Caudate nucleus (tissue), 63 donors: ENCODE measurements at places on chromosomes 2 and 18.

DNA sequence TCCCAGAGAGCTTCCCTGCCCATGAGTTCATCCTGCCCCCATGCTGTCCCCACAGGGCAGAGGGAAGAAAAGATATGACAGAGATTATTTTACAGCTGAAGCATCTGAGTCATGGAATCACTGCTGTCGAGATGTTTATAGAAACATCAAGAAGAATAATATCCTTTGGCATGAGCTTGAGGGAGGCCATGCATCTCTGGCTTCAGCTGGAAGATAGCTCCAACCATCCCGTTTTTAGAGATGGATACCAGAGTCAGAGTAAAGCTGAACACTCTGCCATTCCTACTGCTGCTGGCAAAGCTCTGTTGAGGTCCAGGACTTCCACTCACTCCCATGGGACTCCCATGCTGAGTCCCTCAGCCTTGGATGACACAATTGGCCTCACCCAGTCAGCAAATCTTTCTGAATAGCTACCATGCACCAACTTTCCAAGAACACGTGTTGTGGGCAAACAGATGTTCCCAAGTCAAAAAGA, 167.8 kb downstream of the TTC32 start:
- no peak for DNase-seq

DNA sequence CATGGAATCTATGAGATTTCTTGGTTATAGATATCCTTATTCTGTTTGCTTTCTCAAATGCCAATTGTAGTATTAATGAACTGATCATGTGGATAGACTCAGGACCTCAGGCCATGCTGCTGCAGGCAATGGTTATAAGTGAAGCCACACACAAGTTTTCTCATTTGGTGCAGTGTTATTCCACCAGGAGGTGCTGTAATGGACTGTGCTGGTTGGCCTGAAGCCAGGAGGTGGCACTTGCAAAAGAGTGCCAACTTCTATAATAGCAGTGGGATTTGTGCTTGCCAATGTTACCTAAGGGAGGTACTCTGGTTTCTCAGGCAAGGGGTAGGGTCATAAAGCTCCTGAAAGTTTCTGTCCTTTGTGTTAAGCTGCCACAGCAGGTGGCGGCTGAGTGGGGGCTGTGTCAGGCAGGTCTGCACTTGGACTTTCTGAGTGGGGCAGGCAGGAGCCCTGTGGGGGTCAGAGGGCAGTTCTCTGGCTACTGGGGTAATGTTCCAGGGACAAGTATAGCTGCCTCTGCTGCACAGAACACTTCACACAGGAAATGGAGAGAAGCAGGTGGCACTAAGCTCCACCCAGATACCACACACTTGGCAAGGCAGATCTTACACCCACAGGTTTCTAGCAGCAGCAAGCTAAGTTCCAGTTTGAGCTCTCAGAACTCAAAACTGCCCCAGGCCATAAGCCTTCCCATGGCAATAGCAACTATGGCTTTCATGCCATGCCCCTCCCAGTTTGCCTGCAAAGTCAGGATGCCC, 352.6 kb upstream of the CWC22 start:
- no peak for DNase-seq

DNA sequence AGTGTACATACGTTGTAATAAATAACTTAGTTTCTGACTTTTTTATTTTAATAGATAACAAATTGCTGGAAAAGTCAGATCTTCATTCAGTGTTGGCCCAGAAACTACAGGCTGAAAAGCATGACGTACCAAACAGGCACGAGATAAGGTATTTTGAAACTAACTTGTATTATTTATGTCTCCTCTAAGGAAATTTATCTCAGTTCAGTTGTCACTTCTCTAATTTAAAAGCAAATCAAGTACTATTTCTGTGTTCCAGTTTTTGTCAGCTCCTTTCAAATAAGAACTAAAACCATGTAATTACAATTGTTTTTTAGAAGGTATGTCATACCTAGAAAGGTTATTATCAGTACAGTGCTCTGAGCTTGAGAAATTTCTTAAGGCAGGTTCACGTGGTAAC, 4.6 kb downstream of the ATG16L1 start:
- DNase-seq: no peak

DNA sequence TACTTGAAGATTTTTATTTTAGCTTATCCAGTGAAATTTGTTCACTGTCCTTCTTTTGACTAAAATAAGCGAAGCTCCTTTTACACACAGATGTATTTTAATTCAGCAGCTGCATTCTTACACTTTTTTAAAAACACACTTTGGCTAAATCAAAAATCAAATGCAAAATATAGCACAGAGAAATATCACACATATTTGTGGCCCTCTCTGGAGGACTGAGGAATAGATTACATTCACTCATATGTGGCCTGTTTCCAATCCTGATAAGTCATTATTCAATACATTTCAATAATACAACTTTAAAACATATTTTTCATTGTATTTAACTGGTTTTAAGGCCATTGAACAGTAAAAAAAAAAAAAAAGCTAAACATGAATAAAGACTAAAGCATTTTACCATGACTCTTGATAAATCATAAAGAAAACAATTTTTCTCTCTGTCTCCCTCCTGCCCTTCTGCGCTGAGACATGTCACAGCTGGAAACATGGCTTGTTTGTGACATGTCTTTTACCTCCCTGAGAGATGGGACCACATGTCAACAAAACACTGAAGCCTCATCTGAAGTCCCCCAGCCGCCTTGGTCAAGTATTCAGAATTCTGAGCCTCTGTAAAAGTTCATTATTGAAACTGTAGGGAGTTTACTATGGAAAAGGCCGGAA, 221.0 kb downstream of the ZNF407 start:
- no peak for DNase-seq

- no peak for DNase-seq
Observed at GRCh38 chr2:241768251-241768711, 8.3 kb upstream of the GAL3ST2 start.

GRCh38 chr2:18701546-18701945, 112.2 kb upstream of the NT5C1B start:
- DNase-seq: no peak
